ENCODE measurements at places on chromosomes 12 and 14.

DNA sequence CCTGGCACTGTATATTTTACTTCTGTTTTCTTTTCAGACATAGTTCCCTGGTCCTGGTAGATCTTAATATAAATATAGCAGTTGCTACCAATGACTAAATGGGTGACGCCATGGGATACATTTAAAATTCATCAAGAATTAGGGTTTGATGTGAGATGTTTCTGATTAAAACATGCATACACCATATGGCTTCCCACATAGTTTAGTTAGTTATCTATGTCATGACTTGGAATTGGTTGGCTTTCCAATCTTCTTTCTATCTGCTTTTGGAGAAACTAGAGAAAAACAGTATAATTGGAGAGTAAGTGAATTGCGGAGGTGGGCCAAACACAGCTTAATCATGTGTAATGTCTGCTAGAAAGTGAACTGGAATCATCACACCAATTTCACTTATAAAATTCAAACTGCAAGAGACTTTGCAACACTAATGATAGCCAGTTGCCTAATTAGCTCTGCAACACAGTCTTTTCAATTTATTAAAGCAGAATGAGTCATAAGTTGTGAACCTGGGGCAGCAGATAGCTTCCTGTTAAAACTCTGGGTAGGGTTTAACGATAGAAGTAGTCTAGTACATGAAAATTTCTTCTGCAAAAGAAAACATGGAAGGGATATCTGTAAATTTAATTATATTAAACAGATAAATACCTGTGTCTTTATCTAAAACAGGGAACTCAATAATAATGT, 295.2 kb downstream of the SLC16A7 start:
- no peak for DNase-seq

DNA sequence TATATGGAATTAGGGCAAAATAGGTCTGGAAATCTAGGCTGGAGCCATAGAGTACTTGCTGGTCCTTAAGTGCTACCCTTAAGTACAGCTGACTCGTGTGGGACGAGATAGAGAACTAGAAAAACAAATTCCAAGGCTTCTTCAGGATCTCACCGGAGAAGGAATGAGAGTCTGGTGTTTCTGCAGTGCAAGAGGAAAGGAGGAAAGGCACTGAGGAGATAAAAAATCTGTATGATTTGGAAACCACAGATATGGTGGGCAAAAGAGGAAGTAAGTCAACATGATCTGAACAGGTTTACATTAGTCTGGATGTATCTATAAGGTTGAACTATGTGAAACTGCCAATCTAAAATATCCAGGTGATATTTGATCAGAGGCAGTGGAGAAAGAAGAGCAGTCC, 134.4 kb upstream of the SOX5 start:
- no peak for DNase-seq

DNA sequence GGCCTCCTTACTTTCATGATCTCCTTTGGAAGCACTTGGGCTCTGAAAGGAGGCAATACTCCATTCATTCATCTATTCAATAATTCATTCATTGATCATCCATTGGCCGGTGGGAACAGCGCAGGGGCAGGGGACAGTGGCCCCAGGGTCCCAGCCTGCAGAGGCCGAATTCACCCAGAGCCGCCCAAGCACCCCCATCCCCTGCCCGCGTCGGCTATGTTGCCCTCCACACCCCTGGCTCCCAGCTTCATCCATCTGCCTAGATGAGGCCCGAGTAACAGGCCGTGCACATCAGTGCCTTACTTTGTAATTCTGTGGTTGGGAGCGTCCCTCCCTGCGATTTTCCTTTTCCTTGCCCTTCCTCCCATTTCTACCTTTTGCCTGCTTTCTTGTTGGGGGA, 3.2 kb downstream of the AMN start:
- no peak for DNase-seq

- no peak for DNase-seq
Observed at GRCh38 chr12:102548543-102548942, 68.2 kb upstream of the IGF1 start.

DNA sequence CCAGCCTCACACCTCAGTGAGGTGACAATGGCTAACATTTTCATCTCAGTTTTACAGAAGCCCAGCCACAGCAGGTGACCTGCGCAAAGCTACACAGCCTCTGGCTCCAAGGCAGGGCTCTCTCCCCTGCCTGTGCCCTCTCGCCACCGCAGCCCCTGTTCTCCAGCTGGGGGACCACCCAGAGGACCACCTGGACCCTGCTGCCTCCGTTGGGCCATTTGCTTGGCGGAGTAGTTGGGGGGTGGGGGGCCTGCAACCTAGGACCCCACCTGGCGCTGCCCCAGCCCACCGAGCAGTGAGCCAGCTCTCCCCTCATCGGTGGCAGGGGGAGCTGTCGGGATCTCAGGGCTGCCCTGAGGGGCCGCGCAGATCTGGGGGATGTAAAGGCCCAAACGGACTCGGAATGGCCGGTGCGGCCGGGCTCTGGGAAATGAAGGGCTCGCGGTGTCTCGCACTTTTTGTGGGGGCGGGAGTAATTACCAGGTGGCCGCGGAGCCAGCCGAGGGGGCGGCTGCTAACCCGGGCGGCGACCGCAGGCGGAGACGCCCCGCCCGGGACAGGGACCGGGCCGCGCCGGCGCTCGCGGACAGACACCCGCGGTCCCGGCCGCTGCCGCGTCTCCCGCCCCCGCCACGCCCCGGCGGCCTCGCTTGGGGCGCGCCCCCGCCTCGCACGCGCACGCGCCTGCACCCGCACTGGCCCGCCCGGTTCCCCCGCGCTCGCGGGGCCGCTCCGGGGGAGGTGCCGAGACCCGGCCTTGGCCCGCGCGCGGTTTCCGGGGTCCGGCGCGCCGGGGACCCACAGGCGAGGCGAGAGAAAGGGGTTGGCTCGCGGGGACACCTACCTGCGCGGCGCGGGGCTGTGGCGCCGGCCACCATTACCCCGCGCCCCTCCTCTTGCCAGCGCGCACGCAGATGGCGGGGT, 8.6 kb upstream of the GPR68 start:
- peak; percentile 63 for DNase-seq

GRCh38 chr14:92976268-92976667, 53.3 kb downstream of the CHGA start:
- no peak for DNase-seq

GRCh38 chr12:119153477-119154434, 25.0 kb upstream of the HSPB8 start:
- DNase-seq = peak; percentile 32

- DNase-seq = no peak
Observed at GRCh38 chr12:114936148-114937079, 252.4 kb upstream of the TBX3 start.

DNA sequence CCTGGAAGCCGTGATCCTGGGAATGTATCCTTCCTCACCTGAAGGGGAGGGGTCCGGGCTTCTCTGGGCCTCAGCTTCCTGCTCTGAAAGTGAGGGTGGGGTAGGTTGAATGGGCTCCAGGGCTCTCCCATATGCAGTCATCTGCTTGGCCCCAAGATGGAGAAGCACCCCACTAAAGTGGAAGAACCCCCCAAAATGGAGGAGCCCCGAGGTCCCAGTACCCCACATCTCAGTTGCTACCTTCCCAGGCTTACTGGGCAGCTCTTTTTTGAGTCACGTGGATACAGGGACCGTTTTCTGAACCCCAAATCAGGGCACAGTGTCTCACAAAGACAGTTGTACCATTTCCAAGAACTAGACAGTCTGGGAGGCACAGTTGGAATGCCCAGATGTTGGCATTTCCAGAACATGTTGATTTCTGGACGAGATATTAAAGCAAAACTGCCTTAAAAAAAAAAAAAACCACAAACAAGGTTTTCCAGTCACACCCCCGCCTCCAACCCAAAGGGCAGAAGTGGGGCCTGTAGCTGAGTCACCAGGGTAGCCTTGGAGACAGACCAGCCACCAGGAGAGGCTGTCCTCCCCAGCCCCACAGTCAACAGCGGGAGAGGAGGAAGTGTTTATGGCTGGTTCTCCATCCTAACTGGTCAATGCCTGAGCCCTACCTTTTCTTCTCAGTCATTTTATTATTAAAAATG, 12.1 kb downstream of the VASH1 start:
- no peak for DNase-seq

- no peak for DNase-seq
Observed at GRCh38 chr14:103862393-103862782, 15.0 kb upstream of the PPP1R13B start.

DNA sequence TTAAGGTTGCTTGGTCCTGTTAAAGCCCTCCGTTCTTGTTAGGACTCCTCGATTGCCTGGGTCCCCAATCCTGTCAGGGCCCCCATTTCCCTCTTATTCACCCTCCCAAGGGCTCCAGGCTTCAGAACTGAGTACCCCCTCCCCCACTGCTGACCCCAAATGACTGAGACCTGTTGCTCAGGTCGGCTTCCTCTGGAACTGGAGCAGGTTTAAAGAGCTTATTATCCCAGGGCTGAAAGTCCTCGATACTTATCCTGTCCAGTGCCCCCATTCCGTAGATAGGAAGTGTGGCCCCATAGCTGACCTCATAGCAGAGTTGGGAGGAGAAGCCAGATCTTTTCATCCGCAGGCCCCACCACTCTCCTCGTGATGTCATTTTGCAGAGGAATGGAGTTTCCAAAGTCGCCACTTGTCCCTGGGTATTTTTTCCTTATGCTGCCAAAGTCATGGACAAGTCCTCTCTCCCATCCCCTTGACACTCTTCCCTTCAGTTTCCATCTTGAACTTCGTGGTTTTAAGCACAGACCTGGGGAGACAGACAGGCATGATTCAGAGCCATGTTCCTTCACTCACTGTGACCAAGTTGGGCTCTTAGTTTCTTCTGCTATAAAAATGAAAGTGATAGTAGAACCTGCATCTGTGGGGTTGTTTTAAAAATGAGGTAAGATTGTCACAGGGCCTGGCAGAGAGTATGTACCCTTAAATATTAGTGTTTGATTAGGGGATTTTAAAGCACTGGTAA, 1.2 kb downstream of the USP30 start:
- no peak for DNase-seq

DNA sequence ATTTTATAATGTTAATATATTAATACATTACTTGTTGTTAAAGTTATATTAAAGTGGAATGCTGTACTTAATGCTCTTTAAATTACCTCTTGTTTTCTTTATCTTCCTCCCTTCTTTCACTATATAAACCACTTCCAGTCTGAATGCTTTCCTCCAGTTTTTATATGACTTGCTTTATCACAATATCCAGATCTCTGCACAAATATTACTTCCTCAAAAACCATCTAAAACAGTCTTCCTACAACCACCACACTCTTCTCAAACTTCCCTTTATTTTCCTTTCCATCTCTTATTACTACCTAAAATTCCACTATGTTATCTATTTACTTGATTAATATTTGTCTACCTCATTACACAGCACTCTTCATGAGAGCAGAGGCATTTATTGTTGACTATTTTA, 956.6 kb downstream of the LRFN5 start:
- DNase-seq = no peak

DNA sequence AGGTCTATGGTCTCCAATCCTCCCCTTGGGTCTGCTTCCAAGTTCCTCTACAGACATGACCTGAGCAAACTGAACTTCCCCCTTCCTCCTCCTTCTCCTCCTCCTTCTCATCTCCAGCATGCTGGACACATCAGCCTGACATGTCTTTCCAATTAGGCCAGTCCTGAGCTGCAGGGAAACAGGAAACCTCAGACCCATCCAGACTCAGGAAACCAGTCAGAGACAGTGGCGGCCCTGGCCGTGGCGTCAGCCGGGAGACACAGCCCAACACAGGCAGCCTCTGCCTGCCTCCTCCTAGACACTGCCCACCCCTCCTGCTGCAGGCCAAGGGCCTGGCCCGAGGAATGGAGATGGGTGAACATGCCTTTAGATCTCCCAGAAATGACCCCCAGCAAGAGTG, 468.8 kb downstream of the BCL11B start:
- no peak for DNase-seq

- no peak for DNase-seq
Observed at GRCh38 chr14:80172375-80173051, 38.8 kb downstream of the DIO2 start.

GRCh38 chr14:77599889-77600288, 16.5 kb downstream of the SPTLC2 start:
- no peak for DNase-seq

GRCh38 chr12:123748661-123749060, 13.4 kb upstream of the DNAH10 start:
- DNase-seq = no peak

DNA sequence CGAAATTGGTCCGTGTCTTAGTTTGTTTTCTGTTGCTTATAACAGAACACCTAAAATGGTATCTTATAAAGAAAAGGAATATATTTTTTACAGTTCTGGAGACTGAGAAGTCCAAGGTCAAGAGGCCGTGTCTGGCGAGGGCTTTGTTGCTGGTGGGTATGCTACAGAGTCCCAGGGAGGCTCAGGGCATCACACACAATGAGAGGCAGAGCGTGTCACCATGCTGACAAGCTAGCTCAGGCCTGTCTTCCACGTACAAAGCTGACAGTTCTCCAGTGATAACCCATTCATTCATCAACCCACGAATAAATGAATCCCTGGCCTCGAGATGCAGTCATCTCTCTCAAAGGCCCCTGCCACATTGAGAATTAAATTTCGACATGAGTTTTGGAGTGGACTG, 56.7 kb upstream of the AEBP2 start:
- no peak for DNase-seq

DNA sequence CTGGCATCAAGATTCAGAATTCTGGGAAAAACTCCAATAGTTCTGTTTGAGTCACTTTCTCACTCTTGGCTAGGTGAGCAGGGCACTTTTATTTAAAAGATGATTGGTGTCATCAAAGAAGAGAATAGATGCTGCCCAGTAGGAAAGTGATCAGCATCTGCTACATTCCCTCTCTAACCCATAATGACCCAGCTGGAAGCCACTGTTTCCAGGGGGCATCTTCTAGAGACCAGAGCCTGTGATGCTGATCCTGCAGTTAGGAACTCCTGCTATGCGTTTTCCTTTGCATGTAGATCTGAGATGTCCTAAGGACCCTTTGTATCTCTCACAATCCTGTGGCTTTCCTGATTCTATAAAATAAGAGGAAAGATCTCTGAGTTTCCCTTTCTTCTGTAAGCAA, 79.9 kb upstream of the TMTC1 start:
- DNase-seq = no peak

DNA sequence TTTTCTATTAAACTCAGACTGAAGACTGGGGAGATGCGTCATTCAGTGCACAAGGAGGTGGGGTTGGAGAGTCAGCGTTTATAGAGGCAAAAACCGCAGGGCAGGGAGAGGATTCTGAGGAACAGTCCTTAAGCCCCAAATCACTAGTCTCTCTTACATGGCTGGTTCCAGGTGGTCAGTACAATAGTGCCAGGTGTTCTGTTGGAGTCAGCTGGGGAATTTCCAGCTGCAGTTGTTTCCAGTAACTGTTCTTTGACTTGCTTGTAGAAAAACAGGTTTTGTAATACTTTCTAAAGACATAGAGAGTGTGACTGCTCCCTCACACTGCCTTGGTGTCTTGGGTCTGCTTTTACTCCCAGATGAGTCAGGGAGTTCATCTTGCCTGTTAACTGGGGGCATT, 192.2 kb downstream of the TMTC3 start:
- no peak for DNase-seq

- no peak for DNase-seq
Observed at GRCh38 chr14:31957565-31957964, 119.5 kb upstream of the ARHGAP5 start.

- DNase-seq = peak; percentile 90
Observed at GRCh38 chr12:53213348-53213747, 6.3 kb upstream of the ITGB7 start.
